Ascending aorta (tissue), 2 donors: ENCODE measurements at places on chromosomes 11 and 22. TPM values are rescaled to one million over a fixed set of nuclear protein-coding genes. Genes with fewer than 3 reads are reported as not detected.
A peak's percentile ranks its signal among the peaks of the same experiment; 100 is the strongest.

HEPHL1 gene
- not detected for total RNA-seq

FOXR1 gene
- not detected for total RNA-seq

DENND6B gene
- total RNA-seq = 1.4 TPM

SMTNL1 gene
- not detected for total RNA-seq

MYH9 gene
- total RNA-seq = 1,114 TPM

DGCR6 gene
- total RNA-seq = not detected

C22orf15 gene
- total RNA-seq = not detected

- peak overlapping the region; percentile 79 for H3K4me3 ChIP-seq
- no peaks in the 10 kb centered on the region for H3K27me3 ChIP-seq
- H3K27ac ChIP-seq = no peak overlapping the region
Observed at GRCh38 chr22:21569459-21570170, 2.1 kb downstream of the UBE2L3 start.

- H3K4me1 ChIP-seq = peaks cover 37% of the 10 kb centered on the region
- DNase-seq = no peak
- H3K36me3 ChIP-seq = no peaks in the 10 kb centered on the region
- H3K27me3 ChIP-seq = no peaks in the 10 kb centered on the region
Observed at GRCh38 chr11:35101223-35101622, 37.7 kb upstream of the CD44 start.

DNA sequence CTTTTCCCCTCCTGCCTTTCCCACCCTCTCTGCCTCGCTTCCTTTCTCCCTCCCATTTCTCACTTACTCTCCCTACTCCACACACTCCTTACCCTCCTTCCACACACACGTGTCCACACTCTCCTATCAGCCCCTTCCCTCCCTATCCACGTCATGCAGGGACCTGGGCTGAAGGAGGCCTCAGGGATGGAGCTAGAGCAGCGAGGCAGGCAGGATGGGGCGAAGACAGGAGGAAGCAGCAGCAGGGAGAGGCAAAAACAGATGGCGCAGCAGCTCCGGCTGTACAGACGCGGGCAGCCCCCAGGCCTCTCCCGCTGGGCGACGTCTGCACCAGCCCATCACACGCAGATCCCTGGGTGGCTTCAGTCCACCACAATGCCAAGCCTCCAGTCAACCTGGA lies 97.9 kb downstream of the SPATA19 start:
- no peak overlapping the region for H3K27ac ChIP-seq
- no peaks in the 10 kb centered on the region for H3K4me1 ChIP-seq
- H3K36me3 ChIP-seq = no peaks in the 10 kb centered on the region
- H3K4me3 ChIP-seq = no peak overlapping the region
- no peak for DNase-seq

DNA sequence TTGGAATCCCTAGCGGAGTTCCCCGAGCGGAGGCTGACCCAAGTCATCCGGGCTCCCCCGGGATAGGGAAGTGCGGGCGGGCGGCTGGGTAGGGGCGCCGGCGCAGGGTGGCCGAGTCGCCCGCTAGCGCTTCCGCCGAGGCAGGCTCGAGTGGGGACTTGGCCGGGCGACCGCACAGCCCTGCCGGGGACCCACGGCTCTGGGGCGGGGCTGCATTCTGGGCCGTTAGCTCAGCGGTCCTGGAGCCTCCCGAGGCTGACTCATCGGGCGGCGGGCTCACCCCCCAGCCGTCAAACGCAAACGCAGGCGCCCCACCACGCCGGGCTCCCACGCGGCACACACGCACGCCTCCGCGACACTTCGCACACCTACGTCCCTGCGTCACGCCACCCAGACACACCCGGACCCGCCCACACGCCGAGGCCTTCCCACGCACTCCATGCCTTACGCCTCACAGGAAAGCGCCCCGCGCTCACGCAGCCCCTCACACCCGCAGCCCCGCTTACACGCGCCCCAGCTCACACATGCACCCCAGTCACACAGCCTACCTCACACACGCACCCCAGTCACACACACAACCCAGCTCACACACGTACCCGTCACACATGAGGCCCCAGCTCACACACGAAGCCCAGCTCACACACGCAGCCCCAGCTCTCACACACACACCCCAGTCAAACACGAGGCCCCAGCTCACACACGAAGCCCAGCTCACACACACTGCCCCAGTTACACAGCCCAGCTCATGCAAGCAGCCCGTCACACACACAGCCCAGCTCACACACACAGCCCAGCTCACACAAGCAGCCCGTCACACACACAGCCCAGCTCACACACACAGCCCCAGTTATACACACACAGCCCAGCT lies 1.2 kb downstream of the PHLDB1 start:
- peak overlapping the region; percentile 99 for H3K27ac ChIP-seq
- peaks cover 14% of the 10 kb centered on the region for H3K4me1 ChIP-seq
- H3K27me3 ChIP-seq = no peaks in the 10 kb centered on the region
- peak overlapping the region; percentile 77 for H3K4me3 ChIP-seq

- H3K4me3 ChIP-seq = no peak overlapping the region
- no peak for DNase-seq
- H3K36me3 ChIP-seq = peaks cover 68% of the 10 kb centered on the region
Observed at GRCh38 chr11:8103909-8104308, 22.9 kb downstream of the TUB start.

- no peak overlapping the region for H3K4me3 ChIP-seq
- H3K27ac ChIP-seq = peak overlapping the region; percentile 76
- no peaks in the 10 kb centered on the region for H3K27me3 ChIP-seq
- no peak for DNase-seq
- peaks cover 18% of the 10 kb centered on the region for H3K4me1 ChIP-seq
- no peaks in the 10 kb centered on the region for H3K36me3 ChIP-seq
Observed at GRCh38 chr22:38925571-38926041, 31.8 kb upstream of the APOBEC3A start.

DNA sequence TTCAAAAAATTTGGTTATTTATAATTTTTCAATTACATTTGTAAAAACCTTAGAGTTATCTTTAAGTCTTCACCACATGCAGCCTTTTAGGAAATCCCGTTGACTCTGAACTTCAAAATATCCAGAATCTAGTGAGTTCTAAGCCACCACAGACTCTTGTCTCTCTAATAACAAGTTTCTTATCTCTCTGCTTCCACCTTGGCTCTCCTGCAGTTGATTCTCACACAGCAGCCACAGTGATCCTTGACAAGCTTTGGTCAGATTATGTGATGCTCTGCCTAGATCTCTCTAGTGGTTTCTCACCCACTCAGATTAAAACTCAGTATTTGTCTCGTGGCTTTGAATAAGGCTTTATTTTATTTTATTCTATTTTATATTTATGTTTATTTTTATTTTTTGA lies 8.6 kb downstream of the HSD17B12 start:
- DNase-seq = no peak
- no peaks in the 10 kb centered on the region for H3K36me3 ChIP-seq
- H3K4me1 ChIP-seq = peaks cover 12% of the 10 kb centered on the region
- no peaks in the 10 kb centered on the region for H3K27me3 ChIP-seq
- H3K4me3 ChIP-seq = no peak overlapping the region

DNA sequence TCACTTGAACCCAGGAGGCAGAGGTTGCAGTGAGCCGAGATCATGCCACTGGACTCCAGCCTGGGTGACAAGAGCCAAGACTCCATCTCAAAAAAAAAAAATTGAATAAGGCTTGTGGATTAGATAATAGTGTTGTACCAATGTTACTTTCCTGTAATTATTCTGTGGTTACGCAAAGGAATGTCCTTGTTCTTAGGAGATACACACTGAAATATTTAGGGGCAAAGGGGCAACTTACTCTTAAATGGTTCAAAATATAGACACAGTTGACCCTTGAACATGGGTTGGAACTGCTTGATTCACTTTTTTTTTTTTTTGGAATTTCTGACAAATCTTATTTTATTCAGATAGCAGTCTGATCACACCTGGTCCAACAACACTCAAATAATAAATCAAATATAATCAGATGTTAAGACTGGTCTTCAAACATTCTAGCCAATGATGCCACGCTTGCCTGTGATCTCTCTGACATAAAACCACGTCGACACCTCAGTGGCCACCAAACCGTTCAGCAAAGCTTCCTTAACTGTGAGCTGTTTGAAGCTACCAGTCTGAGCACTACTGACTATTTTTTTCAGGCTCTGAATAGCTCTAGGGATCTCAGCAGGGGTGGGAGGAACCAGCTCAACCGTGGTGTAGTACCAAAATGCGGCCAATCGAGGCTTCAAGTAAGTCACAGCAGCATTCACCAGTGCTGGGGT lies 710 bp downstream of the ATP5MGL start:
- H3K27ac ChIP-seq = peak overlapping the region; percentile 12
- no peak overlapping the region for H3K4me3 ChIP-seq
- peaks cover 20% of the 10 kb centered on the region for H3K4me1 ChIP-seq
- H3K27me3 ChIP-seq = no peaks in the 10 kb centered on the region
- peaks cover under 1% of the 10 kb centered on the region for H3K36me3 ChIP-seq
